ENCODE measurements at places on chromosomes 5 and 9.
A peak's percentile ranks its signal among the peaks of the same experiment; 100 is the strongest.

GRCh38 chr9:10366171-10366779 is 246.5 kb downstream of the PTPRD start:
- H3K4me3 ChIP-seq, result no peak overlapping the region
- H3K27me3 ChIP-seq, result no peaks in the 10 kb centered on the region
- no peaks in the 10 kb centered on the region for H3K36me3 ChIP-seq
- no peak overlapping the region for H3K27ac ChIP-seq
- DNase-seq, result peak; percentile 46

DNA sequence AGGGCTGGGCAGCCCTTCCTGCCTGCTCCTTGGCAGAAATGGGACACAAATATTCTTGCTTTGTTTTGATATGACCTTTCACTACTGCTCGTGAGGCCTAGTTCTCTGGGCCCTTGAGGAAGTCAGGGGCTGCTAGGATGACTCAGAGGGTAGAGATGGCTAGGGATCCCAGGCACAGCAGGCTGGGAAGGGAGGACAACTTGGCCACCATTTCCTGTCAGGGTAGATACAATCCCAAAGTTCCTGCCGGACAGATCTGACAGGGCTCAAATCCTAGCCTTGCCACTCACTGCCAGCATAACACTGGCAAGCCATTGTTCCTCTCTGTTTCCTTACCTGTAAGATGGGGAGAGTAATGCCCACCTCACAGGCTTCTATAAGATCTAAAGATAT is 31.7 kb upstream of the MEIKIN start:
- no peaks in the 10 kb centered on the region for H3K4me1 ChIP-seq
- no peaks in the 10 kb centered on the region for H3K36me3 ChIP-seq
- no peaks in the 10 kb centered on the region for H3K27me3 ChIP-seq
- no peak for DNase-seq
- H3K4me3 ChIP-seq, result no peak overlapping the region

GRCh38 chr9:71218774-71219173 is 97.4 kb upstream of the TRPM3 start:
- H3K4me1 ChIP-seq, result no peaks in the 10 kb centered on the region
- DNase-seq, result no peak
- H3K27me3 ChIP-seq, result no peaks in the 10 kb centered on the region
- no peak overlapping the region for H3K27ac ChIP-seq
- H3K4me3 ChIP-seq, result no peak overlapping the region
- no peaks in the 10 kb centered on the region for H3K36me3 ChIP-seq

DNA sequence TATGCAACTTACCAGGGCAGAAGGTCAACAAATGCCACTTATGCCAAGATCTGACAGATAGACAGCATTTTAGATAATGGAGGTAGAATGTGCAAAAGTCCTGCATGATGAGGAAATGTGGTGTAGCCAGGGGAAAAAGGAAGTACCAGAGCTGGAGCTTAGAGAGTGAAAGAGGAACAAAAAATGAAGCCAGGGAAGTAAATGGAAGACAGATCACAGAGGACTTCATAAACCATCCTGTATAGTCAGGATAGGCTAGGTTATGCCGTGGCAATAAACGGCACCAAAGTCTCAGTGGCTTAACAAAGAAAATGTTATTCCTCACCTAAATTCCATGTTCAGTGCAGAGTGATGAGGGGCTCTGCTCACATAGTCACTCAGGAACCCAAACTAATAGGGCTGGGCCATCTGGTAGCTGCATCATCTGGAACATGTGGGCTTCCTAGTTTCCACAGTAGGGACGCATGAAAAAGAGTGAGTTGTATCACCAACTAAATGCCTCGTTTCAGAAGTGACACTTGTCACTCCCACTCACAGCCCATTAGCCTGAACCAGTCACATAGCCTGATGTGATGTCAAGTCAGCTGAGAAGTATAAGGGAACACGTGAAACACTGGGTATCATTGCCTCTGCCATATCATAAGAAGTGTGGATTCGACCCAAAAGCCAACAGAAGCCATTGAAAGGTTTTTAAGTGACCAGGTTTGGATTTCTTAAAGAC is 70.3 kb downstream of the SH3RF2 start:
- H3K4me1 ChIP-seq, result no peaks in the 10 kb centered on the region
- DNase-seq, result no peak
- H3K27me3 ChIP-seq, result no peaks in the 10 kb centered on the region
- no peak overlapping the region for H3K27ac ChIP-seq

- no peak for DNase-seq
- H3K27ac ChIP-seq, result no peak overlapping the region
- H3K27me3 ChIP-seq, result peaks cover 6% of the 10 kb centered on the region
- 0 out of 2 replicates have a peak, but pooled peaks cover 3% of the 10 kb centered on the region for H3K4me1 ChIP-seq
- no peaks in the 10 kb centered on the region for H3K36me3 ChIP-seq
Measured at GRCh38 chr9:74499111-74499601, 2.0 kb downstream of the RORB start.

- no peak for DNase-seq
- no peaks in the 10 kb centered on the region for H3K36me3 ChIP-seq
- H3K4me3 ChIP-seq, result no peak overlapping the region
Measured at GRCh38 chr5:140196115-140196814, 21.3 kb downstream of the CYSTM1 start.

DNA sequence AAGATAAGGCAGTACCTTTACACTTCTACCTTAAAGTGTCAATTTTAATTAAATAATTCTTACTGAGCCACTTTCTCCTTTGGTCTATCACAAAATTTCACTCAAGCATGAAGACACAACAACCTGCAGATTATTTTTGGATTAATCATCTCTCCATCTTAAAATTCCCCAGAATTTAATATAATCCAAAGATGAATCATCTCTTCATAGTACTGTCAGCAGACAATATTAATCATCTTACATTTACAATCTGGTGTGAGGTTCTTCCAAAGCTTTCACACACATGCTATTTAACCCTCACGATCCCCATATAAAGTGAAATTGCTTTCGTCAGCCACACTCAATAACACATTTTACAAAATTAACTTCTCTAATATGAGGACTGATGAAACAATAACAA is 43.0 kb downstream of the LHFPL2 start:
- no peak overlapping the region for H3K4me3 ChIP-seq
- no peak for DNase-seq
- H3K36me3 ChIP-seq, result no peaks in the 10 kb centered on the region
- H3K27ac ChIP-seq, result no peak overlapping the region
- H3K27me3 ChIP-seq, result no peaks in the 10 kb centered on the region

DNA sequence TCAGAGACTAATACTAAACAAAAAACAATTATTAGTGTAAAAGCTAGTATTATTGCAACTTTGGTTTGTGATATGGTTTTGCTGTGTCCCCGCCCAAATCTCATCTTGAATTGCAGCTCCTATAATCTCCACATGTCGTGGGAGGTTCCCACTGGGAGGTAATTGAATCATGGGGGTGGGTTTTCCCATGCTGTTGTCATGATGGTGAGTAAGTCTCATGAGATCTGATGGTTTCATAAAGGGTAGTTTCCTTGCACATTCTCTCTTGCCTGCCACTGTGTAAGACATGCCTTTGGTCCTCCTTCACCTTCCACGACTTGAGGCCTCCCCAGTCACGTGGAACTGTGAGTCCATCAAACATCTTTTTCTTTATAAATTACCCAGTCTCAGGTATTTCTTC is 325.9 kb upstream of the DAB2 start:
- no peaks in the 10 kb centered on the region for H3K4me1 ChIP-seq
- no peaks in the 10 kb centered on the region for H3K36me3 ChIP-seq
- no peaks in the 10 kb centered on the region for H3K27me3 ChIP-seq
- no peak for DNase-seq

DNA sequence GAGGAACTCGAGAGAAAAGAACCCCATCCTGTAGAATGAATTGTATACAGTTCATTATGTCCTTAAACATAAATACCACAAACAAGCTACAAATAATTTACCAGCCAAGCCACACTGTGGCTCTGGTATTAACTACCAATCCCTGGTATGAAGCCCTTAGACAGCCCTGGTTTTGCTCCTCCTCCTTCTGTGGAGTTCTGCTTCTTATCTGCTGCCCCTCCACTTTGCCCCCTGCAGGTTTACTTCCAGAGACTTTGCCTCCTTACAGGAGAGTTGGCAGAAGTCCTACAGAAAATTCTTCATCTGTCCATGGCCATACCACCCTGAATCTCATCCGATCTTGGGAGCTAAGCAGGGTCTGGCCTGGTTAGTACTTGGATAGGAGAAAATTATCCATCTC is 219.8 kb downstream of the ACTL7B start:
- H3K27me3 ChIP-seq, result no peaks in the 10 kb centered on the region
- DNase-seq, result no peak
- no peak overlapping the region for H3K27ac ChIP-seq

- no peaks in the 10 kb centered on the region for H3K4me1 ChIP-seq
Measured at GRCh38 chr5:149598966-149599365, 17.7 kb downstream of the ARHGEF37 start.

DNA sequence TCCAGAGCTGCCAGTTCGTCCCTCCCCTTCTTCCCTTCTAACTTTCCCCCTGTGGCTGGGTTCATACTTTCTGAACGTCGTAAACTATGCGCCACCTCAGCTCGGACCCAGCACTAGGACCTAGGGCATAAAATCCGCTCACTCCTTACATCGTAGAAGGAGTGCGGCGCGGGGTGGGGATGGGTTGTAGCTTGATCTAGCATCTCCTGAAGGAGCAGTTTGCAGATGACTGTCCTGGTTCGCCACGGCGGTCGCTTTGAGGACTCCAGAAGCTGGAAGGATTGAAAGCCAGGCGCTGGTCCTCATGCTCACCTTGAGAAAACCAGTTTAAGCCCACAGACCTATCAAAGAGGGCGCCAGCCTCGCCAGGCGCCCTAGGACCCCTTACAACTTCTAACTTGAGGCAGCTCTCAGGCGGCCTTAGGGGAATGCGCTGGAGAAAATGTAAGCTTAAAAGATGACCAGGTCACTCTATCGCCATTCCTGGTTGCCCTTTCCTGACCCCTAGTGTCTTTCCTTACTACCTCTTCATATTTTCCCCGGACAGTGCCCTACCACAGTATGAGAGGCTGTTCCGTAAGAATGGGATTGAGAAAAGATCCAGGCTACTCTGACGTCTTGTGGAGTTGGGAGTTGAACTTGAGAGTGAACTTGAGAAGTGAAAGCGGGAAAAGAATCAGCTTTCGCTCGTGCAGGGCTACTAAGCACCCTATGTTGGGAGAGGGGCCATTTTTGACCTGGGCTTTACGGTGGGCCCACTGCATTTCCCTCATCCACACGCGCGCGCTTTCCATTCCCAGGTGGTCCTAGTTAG is 2.8 kb downstream of the RORB start:
- no peaks in the 10 kb centered on the region for H3K36me3 ChIP-seq
- H3K27ac ChIP-seq, result no peak overlapping the region
- no peak overlapping the region for H3K4me3 ChIP-seq
- no peak for DNase-seq
- H3K4me1 ChIP-seq, result 0 out of 2 replicates have a peak, but pooled peaks cover 3% of the 10 kb centered on the region
- peaks cover 6% of the 10 kb centered on the region for H3K27me3 ChIP-seq

GRCh38 chr5:89604342-89604741 is 721.4 kb upstream of the MEF2C start:
- no peak for DNase-seq
- no peak overlapping the region for H3K4me3 ChIP-seq
- no peak overlapping the region for H3K27ac ChIP-seq
- H3K4me1 ChIP-seq, result peaks cover 26% of the 10 kb centered on the region
- H3K36me3 ChIP-seq, result no peaks in the 10 kb centered on the region

DNA sequence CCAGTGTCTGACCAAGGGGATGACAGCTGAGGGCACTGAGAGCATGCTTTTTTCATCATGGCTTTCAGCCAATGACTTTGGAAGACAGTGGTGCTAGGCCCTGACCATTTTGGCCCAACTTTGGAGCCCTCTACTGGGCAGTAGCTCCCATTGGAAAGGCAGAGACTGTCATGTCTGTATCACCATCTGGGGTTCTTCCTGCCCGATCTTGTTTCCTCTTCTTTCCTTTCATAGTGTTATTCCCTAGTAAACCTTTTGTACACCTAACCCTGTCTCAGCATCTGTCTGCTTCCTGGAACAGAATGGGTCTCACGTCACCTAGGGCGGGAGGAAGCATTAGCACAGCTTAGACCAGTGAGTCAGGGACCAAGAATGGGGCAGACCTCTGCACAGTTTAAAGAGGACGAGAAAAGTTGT is 97.4 kb upstream of the MAST4 start:
- H3K4me3 ChIP-seq, result no peak overlapping the region
- H3K27ac ChIP-seq, result no peak overlapping the region
- no peak for DNase-seq

- H3K27me3 ChIP-seq, result no peaks in the 10 kb centered on the region
- no peaks in the 10 kb centered on the region for H3K36me3 ChIP-seq
- DNase-seq, result peak; percentile 30
- H3K4me1 ChIP-seq, result peaks cover 60% of the 10 kb centered on the region
Measured at GRCh38 chr5:119274767-119275130, 81.1 kb upstream of the TNFAIP8 start.

DNA sequence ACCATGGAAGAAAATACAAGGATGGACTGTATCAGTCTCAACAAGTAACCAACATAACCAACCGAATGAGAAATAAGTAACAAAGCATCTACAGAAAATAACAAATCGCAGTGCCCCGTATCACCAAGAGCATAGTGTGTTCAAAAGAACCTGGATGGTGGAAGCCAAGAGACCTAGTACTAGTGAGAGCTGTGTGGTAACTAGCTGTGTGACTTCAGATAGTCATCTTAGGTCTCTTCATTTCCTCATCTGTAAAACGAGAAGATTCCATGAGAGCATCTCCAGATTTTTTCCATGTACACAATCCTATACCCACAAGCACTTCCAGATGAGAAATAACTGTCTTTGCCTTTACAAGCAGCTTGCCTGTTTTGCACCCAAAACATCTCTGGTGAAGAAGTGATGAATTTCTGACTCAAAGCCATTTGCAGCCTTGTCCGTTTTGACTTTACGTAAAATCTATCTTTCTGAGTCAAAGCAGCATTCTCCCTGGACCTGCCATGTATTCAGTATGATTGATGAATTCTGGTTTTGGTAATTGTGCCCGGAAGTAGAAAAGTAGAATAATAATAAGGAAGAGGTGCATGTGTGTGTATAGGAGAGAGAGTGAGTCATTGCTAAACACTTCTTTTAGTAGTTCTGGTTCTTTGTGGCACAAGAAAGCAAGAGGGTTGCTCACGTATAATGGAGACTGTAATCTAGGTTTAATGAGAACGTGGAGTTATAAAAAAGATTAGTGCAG is 41.0 kb downstream of the AOPEP start:
- no peaks in the 10 kb centered on the region for H3K4me1 ChIP-seq
- no peak for DNase-seq
- H3K27ac ChIP-seq, result no peak overlapping the region
- H3K27me3 ChIP-seq, result no peaks in the 10 kb centered on the region
- no peaks in the 10 kb centered on the region for H3K36me3 ChIP-seq

- no peak for DNase-seq
- H3K4me3 ChIP-seq, result peak overlapping the region; percentile 36
- no peaks in the 10 kb centered on the region for H3K27me3 ChIP-seq
- H3K27ac ChIP-seq, result peak overlapping the region; percentile 90
- H3K4me1 ChIP-seq, result peaks cover 69% of the 10 kb centered on the region
Measured at GRCh38 chr5:173901705-173902104, 13.6 kb downstream of the CPEB4 start.

GRCh38 chr5:149238540-149238939 is 33.1 kb upstream of the AFAP1L1 start:
- no peaks in the 10 kb centered on the region for H3K4me1 ChIP-seq
- no peaks in the 10 kb centered on the region for H3K27me3 ChIP-seq
- no peak overlapping the region for H3K4me3 ChIP-seq
- DNase-seq, result no peak
- H3K27ac ChIP-seq, result no peak overlapping the region

GRCh38 chr9:93827545-93828330 is 127.4 kb downstream of the BARX1 start:
- no peaks in the 10 kb centered on the region for H3K27me3 ChIP-seq
- H3K27ac ChIP-seq, result no peak overlapping the region
- H3K4me3 ChIP-seq, result no peak overlapping the region

GRCh38 chr5:31366941-31367340 is 165.0 kb downstream of the DROSHA start:
- no peak for DNase-seq
- no peak overlapping the region for H3K27ac ChIP-seq
- H3K4me3 ChIP-seq, result no peak overlapping the region
- no peaks in the 10 kb centered on the region for H3K27me3 ChIP-seq

Data from MM.1S (cell line).